ENCODE measurements at places on chromosomes 4 and X. TPM values are rescaled to one million over a fixed set of nuclear protein-coding genes. Genes with fewer than 3 reads are reported as not detected.

- no peak for DNase-seq
Observed at GRCh38 chrX:88425739-88426138, 321.3 kb upstream of the CPXCR1 start.

- DNase-seq, result no peak
Observed at GRCh38 chr4:24260923-24261564, 323.3 kb downstream of the DHX15 start.

GRCh38 chrX:97527725-97528124 is 644.0 kb downstream of the RPA4 start:
- no peak for DNase-seq

- DNase-seq, result no peak
Observed at GRCh38 chr4:2878346-2878745, 34.7 kb downstream of the ADD1 start.

Gene NDNF
- total RNA-seq, result 0.37 TPM

Gene ARSJ
- 22.0 TPM for total RNA-seq

Gene GPR143
- total RNA-seq, result not detected

- no peak for DNase-seq
Observed at GRCh38 chrX:105228602-105229001, 8.1 kb upstream of the TEX13A start.

- no peak for DNase-seq
Observed at GRCh38 chrX:11464836-11465463, 171.7 kb downstream of the AMELX start.

GRCh38 chrX:68443155-68443868 is 10.0 kb upstream of the OPHN1 start:
- DNase-seq, result peak; percentile 91

Gene NHSL2
- total RNA-seq, result 0.05 TPM

Gene DCAF12L2
- not detected for total RNA-seq

DNA sequence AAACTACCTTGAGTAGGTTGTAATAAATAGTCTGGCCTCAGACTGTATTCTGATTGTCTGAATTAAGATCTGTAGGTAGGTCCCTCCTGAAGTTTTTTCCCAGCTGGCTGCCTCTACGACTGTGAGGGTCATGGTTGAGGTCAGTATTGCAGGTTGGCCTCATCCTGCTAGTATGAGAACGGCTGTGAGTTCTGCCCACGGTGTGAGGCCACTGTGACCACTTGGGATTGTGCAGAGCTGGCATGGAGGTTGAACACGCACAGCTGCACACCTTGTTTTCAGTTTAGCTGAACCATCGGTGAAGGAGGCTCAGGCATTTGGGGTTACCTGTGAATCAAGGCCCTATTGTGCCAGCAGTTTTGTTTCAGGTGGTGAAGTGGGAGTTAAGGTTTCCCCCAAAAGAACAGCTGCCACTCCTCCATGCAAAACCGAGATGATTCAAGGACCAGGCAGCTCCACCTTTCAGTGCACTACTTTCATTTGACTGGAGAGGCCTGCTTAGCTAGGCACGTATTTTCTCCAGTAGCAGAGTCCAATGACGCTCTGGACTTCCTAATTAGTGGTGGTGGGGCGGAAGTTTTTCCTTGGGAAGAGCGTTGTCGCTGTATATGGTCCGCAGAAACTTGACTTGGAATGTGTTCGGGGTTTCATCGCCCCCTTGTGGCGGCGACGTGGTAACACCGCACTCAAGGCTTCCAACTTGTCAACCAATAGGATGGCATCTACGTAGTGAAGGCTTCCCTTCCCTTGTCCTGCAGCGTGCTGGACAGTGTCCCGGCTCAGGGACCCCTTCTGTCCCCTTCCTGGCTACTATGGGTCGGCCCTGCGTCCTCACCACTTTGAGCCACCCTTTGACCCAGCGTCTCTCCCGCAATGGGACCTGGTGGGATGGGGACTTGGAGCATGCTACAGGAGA is 13.8 kb downstream of the CMC4 start:
- DNase-seq, result peak; percentile 80

Gene HSFX2
- not detected for total RNA-seq

Gene GUCY1A1
- 0.15 TPM for total RNA-seq

Gene MCF2
- not detected for total RNA-seq

Gene HADH
- total RNA-seq, result 15.9 TPM

Gene CHRDL1
- total RNA-seq, result 177 TPM

Gene PDE6B
- not detected for total RNA-seq

DNA sequence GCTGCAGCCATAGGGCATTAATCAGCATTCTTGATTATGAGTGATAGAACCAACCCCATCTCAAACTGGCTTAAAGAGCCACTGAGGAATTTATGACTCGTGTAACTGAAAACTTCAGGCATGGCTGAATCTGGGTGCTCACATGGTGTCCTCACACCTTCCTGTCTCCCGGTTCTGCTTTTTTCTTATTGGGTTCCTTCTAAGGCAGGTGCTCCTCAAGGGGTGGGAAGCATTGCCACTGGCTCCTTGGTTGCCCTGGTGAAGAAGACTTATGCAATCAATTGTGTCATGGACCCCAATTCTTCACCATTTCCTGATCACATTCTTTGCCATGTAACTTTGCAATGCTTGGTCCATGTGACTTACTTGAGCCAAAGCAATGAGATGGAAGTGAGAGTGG is 4.3 kb upstream of the ZCCHC4 start:
- DNase-seq, result peak; percentile 14

GRCh38 chrX:7119950-7120877 is 27.3 kb upstream of the STS start:
- peak; percentile 71 for DNase-seq

- DNase-seq, result no peak
Observed at GRCh38 chr4:912548-913279, 19.4 kb downstream of the GAK start.

Gene ADH1B
- total RNA-seq, result not detected

Gene MCTS1
- 228 TPM for total RNA-seq

DNA sequence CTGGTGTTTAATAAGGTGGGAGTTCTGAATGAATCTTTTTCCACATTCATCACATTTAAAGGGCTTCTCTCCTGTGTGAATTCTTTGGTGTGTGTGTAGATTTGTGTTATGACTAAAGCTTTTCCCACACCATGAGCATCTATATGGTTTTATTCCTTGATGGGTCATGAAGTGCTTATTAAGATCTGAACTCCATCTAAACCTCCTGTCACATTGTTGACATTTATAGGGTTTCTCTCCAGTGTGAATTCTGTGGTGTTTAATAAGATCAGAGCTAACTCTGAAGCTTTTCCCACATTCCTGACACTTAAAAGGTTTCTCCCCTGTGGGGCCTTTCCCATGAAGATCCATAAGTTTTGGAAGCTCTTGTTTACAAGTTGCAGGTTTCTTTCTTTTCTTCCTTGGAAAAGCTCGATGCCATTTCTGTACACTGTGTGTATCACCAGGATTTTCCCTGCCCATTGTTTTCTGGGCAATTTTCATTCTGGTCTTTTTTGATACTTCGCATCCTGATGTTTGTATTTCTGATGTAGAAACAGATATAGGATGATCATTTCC is 21.9 kb upstream of the ETDC start:
- DNase-seq, result no peak

DNA sequence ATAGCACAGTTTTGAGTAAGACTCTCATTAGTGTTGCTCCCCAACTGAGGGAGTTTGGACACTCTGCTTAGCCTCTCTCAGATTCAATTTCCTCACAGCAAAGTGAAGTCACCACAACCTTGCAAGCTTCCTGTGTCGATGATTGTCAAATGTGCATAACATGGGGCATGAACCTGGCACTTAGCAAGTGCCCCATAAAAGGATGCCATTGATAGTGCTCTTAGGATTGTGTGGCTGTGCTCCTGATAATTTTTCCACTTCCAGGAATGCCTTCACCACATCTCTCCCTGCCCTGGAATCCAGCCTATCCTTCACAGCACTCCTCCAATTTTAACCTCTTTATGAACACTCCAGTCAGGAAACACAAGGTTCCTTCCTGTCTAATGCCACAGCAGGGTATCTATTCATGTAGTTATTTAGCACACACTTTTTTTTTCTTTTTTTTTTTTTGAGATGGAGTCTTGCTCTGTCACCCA is 309.4 kb downstream of the PPP3CA start:
- peak; percentile 53 for DNase-seq

DNA sequence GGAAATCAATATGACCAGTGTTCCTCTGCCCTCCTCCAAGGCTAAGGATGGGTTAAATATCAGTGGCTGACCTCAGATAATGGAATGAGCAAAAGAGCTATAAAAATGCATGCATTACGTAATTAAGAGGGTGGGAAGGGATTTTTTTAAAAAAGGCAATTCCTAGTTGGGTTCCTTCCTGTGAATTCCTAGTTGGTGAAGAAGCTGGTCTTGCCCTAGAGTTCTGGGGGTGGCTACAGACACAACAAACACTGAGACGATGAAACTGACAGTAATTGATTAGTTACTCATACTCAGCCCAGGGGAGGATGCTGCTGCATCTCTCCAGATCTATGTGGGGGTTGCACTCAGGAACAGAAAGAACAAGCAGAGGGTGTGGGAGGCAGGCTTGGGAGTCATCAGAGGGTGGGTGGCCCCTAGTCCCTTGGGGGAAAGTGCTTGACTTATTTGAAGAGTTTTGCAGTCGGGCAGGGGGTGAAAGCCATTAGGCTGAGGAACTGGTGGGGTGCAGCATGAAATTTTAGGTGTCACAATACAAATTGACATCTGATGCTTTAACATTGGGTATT is 662.0 kb upstream of the FRG1 start:
- no peak for DNase-seq

GRCh38 chr4:28883211-28883610 is 1837.0 kb upstream of the PCDH7 start:
- no peak for DNase-seq

DNA sequence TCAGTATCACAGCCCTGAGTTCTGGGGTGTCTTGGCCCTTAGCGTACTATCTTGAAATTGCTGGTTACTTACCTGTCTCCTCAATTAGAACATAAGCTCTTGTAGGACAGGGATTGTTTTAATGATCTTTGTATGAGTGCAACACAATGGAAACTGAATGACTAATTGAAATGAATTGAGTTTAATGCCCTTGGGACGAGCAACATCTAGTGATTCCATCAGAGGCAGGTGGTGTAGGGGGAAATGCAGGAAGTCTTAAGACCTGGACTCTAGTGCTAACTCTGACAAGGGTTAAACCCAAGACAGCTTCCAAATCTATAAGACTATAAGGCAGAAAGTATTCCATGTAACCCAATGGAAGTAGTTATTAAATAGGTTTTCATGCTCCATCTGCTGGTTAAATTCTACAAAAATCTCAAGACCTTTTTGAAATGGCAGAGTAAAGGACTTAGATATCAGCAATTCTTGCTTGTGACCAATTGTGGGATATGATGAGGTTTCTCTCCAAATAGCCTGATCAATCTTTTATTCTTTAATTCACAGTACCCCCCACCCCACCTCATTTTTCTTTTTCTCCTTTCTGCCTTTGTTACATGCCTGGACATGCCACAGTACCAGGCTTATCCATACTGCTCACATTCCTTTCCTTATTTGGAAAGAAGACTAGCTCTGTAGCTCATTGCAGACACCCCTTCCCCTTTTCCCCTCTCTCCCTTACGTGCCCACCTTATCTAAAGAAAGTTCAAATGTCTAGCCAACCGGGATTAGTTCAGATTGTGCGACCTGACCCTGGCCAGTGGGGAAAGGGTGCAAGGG is 340.8 kb downstream of the PAPSS1 start:
- peak; percentile 33 for DNase-seq

Gene NAP1L2
- 0.62 TPM for total RNA-seq

- peak; percentile 22 for DNase-seq
Observed at GRCh38 chr4:120858776-120859175, 63.8 kb downstream of the PRDM5 start.

DNA sequence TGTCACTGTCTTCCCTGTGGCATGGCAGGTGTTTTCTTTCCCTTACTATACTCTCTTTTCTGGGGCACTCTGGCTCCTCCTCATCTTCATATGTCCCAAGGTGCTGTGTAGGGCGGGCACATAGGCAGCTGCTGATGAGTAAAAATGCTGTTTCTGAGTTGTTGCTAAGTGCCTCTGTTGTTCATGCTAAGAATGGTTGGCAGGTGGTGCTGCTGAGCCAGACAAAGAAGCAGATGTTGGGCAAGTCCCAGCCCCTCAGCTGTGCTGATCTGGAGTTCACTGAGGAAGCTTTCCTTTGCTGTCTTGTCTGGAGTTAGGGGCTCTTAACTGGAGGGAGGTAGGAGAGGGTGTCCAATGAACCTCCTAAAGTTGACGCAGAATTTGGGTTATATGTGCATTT is 40.6 kb downstream of the HADH start:
- peak; percentile 17 for DNase-seq

- no peak for DNase-seq
Observed at GRCh38 chr4:146844761-146845160, 100.9 kb downstream of the TTC29 start.

Gene SLC10A4
- 1.2 TPM for total RNA-seq

DNA sequence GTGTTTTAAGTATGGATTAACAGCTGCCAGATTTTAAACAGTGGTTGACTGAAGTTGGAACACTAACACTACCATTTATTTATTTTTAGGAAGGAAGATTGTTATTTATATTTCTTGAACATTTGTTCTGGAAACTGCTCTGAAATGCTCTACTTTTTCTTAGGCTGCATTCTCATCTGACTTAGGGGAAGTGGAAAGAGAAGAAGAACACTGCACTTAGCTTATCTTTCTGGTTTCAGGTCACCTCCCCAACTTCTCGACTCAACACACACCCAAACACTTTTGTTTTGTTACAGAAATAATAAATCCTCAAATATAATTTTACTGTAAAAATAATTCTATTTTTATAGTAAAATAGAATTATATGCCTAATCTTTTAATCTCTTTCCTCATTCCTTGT is 18.6 kb downstream of the BLTP1 start:
- no peak for DNase-seq

DNA sequence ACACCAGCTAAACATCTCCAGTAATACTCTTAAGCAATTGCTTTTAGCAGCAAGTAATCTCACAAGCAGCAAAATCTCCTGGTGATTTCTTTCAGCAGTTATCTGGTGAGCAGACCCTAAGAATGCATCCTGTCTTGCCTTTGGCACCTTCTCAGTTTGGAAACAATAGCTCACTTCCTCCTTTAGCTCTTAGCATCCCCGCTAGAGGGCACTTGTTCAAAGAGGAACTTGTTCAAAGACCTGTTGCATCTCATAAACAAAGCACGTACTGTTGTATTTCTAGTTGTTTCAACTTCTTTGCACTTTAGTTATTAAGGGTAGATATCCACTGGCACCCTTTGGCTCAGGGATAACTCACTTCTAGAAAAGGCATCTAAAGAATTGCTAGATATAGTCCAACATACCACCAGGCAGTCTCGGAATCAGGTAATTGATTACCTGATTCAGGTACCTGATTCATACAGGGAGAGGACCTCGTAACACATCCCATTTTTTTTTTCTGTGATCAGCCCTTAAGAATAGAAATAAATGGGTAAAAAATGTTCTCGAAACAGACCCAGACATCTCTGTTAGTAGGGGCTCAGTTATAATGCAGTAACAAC is 81.9 kb upstream of the QRFPR start:
- DNase-seq, result peak; percentile 66

DNA sequence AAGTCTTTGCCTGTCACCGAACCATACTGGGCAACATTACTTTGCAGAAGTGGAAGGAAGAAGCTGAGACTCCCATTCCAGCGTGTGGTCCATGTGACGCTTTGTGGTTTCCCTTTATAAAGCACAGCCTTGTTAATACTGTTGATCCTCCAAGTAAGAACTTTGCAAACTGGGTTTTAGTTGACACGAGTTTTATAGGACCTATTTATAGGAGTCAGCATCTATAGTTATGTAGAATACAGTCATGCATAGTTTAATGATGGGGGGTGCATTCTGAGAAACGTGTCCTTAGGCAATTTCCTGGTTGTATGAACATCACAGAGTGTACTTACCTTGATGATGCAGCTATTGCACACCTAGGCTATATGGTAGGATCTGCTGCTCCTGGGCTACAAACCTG is 1879.4 kb upstream of the TENM3 start:
- no peak for DNase-seq
